ENCODE measurements at places on chromosomes 16 and 17.

DNA sequence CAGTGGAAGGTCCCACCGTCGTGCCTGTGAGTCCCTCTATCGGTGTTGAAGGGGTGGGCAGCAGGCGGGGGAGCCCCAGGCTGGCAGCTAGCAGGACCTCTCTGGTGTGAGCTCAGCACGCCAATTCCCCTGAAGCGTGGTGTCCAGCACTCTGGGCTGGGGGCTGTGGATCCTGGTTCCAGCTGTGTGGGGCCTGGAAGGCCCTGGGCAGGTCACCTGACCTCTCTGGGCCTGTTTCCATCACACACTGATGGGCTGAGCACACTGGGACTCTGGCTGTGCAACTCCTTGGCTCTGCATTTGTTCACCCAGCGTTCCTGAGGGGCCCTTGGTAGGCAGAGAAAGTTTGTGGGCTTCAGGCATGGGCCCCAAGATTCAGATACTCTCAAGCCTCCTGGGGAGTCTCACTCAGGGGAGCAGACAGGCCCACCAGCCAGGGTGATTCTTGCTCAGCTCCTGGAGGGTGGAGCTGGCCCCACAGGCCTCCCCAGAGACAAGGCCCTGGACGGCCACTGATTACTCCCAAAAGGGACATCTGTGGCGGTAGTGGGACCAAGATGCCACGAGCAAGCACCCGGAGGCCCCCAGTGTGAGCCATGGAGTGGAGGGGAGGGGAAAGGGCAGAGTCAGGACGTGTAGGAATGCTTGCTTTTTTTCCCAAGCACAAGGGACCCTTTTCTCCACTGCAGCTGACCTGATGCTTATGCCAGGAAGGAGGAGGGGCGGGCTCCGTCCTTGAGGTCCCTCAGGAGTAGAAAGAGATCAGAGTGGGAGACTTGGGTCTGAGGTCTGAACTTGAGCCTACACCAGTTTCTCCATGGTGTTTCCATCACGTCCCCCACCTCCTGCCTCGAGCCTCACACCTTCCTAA lies 8.5 kb downstream of the SCGB1C2 start:
- no peak for DNase-seq

GRCh38 chr17:31074772-31075555 lies 19.8 kb upstream of the NF1 start:
- no peak for DNase-seq

DNA sequence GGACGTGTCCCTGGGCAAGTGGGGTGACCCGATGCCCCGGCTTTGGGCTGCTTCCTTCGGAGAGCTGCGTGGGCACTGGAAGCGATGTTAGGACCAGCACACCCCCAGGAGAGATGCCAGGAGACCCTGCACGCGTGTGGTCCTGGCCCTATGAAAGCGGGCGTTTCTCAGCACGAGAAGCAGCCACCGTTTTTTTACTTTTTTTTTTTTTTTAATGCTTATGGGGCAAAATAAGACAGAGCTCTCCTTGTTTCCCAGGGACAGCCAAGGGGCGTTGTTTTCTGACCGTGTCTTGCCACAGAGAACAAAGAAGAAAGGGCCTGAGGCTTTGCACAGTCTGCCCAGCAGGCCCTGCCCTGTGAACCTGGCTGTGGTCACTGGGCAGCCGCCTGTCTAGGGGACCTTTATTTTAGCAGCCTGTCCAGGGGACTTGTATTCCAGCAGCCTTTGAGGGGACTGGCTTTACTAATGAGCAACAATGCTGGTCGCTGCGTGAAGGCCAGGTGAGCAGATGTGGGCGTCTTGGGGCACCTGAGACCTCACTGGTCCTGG lies 996 bp downstream of the SLC25A10 start:
- no peak for DNase-seq

- peak; percentile 77 for DNase-seq
These were observed 170.1 kb upstream of the CDH13 start for GRCh38 chr16:82456683-82457082.

DNA sequence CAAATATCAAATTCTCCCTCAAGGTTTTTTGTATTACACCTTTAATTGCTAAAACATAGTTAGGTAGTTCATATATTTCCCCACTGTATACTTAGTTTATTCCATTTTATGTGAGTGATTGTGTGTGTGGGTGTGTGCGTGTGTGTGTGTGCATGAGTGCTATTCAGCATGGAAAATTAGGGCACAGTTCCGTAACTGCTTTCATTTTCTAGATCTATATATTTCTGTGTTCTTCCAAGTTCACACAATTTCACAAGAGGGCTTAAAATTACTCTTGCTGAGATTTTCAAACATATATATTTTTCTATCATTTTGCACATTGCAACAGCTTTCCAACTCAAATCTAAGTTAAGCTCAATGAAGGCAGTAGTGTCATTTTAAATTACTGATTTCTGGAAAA lies 782.9 kb upstream of the SOX9 start:
- DNase-seq: no peak

GRCh38 chr17:33689725-33690124 lies 396.6 kb upstream of the ASIC2 start:
- no peak for DNase-seq

DNA sequence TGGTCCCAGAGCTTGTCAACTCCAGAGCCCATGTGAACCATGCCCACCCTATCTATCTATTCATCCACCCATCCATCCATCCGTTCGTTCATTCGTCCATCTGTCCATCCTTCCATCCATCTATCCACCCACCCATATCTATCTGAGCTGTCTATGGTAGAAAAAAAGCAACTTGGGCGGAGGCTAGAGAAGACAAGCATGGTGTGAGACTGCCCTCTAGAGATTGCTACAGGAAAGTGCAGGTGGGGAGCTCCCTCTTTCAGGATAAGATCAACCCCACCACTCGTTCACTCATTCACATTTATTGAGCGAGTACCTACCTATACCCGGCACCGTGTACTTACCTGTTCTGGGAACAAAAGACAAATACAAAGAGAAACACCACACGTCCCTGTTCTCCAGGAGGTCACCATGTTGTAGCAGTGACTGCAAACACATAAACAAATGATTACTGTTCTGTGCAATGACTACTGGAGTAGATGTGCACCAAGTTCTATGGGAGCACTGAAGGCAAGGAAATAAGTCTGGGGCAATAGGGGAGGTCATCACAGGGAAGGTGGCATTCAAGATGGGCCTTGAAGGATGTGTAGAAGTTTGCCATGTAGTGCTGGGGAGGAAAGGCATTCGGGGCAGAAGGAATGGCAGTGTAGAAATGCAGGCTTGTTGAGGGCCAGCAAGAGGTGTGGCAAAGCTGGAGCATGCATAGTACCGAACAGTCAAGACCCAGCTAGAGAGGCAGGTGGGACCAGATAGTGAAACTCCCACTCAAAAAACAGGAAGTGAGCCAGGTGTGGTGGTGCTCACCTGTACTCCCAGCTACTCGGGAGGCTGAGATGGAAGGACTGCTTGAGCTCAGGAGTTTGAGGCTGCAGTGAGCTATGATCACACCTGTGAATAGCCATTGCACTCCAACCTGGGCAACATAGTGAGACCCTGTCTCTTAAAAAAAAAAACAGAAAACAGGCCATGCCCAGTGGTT lies 13.4 kb upstream of the ATP5MC1 start:
- peak; percentile 82 for DNase-seq

DNA sequence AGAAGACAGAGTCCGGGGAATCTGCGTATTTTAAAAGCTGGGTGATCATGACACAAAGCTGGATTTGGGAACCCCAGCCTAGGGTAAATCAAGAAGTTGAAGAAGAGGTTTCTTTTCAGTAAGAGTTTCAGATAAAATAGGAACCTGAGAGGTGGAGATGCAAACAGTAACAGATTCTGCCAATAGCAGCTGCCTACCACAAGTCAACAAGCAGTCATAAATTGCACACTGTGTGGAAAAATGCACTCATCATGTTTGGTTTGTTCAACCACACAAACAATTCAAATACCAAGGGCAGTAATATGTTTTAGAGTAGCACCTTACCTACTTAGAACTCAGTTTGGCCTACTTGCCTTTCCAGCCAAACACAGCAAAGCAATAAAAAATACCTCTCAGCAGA lies 14.0 kb downstream of the MYO1D start:
- DNase-seq: no peak

GRCh38 chr17:3900646-3901045 lies 7.8 kb upstream of the CAMKK1 start:
- DNase-seq: no peak
